ENCODE measurements at places on chromosomes 5 and 9.

- no peak for DNase-seq
These were observed 317.8 kb upstream of the ADCY2 start for GRCh38 chr5:7078101-7078500.

GRCh38 chr9:8817335-8817734, 1017.8 kb upstream of the DMAC1 start:
- no peak for DNase-seq

GRCh38 chr9:107584186-107584585, 94.6 kb upstream of the KLF4 start:
- no peak for DNase-seq

DNA sequence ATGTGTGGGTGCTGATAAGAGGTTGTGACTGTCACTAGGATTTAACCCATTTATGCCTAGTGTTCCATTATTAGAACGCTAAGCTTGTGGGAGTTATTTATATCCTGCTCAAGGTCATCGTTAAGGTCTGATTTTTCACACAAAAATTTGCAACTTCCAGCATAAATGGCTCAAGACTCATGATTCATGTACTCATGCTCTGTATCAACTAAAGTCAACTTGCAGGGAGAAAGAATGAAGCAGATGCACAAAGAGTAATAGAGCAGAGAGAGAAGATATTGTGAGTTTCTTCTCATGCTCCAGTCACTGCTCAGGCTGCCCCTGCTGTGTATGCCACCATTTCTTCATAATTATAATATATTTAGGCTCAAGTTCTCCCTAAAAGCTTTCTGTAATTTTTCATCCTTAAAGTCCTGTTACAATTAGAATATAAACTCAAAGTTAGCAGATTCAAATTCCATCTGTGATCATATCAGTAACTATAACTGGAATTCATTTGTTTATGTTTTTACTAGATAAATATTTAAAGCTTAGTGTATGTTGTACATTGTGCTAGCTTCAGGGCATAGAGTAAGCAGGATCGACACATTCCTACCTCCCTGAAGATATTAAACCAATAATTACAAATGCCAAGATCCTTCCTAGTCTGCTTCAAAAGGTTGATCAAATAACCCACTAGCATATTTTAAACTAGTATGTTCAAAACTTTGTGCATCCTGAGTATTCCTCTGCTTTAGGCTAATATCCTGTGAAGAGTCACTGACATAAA, 136.7 kb downstream of the NUDT12 start:
- DNase-seq: no peak

DNA sequence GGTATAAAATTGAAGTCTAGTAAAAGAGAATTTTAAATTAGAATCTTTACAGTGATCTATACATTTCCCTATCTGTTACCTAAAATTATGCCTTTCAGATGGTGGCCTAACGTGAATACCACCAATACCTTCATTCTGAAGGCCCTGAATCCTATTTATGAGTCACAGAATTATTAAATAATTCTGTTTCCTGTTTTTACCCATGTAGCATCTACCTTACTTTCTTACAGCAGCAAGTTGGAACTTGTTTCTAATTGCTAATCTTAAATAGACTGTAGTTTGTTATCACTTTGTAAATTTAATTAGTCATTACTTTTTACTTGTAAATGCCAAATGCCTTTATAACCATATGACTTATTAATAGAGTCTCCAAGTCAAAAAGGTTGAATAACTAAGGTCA, 135.0 kb downstream of the PDE4D start:
- no peak for DNase-seq

DNA sequence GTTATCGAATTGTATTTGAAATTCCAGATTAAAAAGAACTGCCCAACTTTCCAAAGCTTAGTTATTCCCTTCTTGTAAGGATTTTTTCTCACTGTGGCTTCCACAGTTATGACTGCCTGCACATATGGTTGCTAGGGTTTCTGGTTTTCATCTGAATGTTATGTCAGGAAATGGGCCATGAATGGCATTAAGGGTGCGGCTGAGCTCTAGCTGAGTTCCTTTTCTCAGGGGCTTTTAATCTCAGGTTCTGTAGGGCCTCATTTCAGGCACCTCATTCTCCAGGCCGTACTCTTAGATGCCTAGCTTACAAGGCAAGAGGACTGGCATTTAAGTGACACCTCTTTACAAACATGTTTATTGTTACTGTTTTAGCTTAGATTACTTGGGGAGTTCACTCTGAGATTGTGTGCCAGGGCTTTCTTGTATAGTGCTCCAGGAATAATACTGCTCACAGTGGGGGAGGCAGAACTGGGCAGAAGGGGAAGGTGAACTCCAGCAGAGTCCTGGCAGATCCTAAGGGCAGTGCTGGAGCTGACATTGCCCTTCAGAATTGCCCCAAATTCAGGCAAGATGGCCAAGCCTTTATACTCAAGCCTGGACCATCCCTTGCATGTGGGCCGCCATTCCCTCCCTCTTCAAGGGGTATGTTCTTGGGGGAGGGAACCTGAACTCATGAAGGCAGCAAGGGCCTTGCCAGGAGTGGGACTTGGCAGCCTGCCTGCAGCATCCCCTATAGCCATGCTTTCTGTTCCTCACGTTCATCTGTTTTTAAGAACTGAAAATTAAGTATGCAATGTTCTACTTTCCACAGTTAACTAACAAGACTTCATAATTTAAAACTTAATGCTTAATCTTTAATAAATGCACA, 111.5 kb downstream of the KDM4C start:
- no peak for DNase-seq

DNA sequence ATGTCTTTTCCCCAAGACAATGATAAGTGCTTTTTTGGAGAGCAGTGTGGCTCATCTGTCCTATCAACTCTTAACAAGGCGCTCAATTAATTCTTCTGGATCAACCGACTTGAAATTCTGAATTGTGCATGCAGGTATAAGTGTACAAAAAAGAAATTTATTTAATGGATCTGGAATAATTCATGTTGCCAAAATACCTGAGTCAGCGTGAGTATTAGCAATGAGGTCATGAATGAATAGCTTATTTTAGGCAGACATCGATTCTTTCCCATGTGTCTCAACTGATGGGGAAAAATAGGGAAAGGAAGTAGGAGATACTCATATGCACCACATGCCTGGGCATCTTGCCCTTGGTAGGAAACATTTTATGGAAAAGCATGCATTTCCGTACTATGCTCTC, 68.0 kb downstream of the C6 start:
- no peak for DNase-seq

- DNase-seq: no peak
These were observed 53.9 kb upstream of the UBAC1 start for GRCh38 chr9:136014924-136015633.

- DNase-seq: no peak
These were observed 170.4 kb upstream of the KCNN2 start for GRCh38 chr5:114191441-114191840.

DNA sequence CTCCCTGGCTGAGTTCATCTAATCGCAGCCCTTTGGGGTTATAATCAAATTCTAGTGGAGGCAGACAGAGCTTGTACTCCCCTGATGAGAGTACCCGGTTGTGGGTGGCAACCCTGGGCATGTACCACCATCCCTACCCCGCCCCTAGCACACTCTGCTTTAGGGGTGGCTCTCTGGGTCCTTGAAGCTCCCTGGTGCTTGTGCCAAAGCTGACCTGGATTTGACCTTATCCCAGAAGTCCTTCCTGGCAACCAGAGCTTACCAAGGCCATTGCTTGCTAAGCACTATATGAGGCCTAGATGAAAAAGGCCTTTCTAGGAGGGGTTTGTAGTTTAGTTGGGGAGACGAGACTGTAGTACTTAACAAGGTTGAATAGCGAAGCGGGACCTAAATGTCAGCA, 72.2 kb downstream of the RGS3 start:
- DNase-seq: no peak

- no peak for DNase-seq
These were observed 159.6 kb upstream of the TBCA start for GRCh38 chr5:77935506-77936364.

- DNase-seq: no peak
These were observed 26.4 kb upstream of the EXOC3 start for GRCh38 chr5:416636-416960.

GRCh38 chr9:97906236-97906831, 16.0 kb downstream of the TRMO start:
- no peak for DNase-seq

GRCh38 chr9:72313507-72313906, 51.5 kb downstream of the ZFAND5 start:
- no peak for DNase-seq

DNA sequence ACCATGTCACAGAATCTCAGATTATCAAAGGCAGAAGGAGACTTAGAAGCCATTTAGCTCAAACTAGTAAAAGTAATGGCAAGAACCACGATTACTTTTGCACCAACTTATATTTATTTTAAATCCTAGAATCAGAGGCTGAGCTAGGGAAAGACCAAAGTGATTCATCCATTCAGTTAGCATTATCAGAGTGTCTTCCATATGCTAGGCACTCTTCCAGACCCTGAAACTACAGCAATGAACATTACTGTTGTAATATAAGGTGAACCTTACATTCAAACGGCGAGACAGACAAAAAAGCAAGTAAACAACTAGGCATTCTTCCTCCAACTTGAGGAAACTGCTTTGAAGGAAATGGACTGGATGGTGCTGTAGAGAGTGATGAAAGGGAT, 7.9 kb downstream of the PDE6A start:
- DNase-seq: no peak

- DNase-seq: no peak
These were observed 346.5 kb downstream of the NFIB start for GRCh38 chr9:13967438-13967837.

GRCh38 chr9:15403155-15403554, 19.5 kb upstream of the SNAPC3 start:
- DNase-seq: no peak

GRCh38 chr5:14142827-14143545, at the start of gene TRIO:
Gene TRIO (plus strand): TSS chr5:14143342. CDS start chr5:14143726, 384 bp downstream.
- DNase-seq: peak; percentile 24

GRCh38 chr9:7960320-7961050, 160.9 kb upstream of the DMAC1 start:
- no peak for DNase-seq

DNA sequence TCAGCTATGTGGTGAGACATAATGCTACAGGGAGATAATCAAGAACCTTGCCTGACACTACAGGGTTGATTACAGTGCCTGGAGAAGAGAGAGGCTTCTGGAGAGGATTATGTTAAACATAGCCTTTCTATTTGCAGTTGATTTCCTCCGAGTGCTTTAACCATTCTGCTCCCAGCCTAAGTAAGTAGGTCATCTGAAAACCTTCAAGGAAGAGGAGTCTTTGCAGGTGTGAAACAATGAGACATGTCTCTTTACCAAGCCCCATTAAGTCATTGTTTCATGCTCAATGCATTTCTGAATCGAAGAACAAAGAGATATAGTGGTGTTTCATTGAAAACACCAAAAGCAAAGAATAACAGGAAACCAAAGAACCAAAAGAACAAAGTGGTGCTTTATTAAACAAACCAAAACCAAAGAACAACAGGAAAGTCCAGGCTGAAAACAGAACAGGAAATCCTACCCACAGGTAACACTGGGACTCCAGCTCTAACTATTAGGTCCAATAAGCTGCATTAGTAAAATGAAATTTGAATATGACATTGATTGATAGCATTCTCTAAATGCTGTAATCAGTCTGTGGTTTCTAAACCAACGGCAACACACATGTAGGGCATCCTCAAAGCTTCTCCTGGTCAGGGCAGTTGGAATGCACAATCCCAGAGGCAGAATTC, 113.3 kb upstream of the SPATA31D4 start:
- peak; percentile 59 for DNase-seq

DNA sequence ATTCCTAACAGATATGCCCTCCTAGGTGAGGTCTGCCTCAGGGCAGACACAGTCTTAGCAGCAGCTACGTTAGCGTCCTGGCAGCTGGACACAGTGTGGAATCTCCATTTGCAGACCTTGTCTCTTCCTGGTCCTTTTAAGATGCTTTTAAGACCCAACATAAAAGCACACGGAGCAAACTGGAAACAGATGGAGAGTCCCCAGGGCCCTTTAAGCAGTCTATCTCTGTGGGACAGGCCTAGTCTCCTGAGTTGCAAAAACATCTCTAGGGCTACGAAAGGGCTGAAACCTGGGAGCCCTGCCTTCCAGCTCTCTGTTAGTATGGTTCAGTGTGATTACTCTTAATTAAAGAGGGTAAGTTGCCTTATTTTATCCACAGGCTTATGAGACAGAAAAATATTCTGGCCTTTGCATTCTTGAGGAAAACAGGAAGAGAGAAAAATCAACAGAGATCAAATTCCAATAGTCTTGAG, 66.0 kb upstream of the GNA14 start:
- DNase-seq: no peak

GRCh38 chr5:135335031-135335828, 63.8 kb downstream of the MACROH2A1 start:
- DNase-seq: no peak

GRCh38 chr9:128428644-128429512, 8.2 kb downstream of the CERCAM start:
- no peak for DNase-seq

DNA sequence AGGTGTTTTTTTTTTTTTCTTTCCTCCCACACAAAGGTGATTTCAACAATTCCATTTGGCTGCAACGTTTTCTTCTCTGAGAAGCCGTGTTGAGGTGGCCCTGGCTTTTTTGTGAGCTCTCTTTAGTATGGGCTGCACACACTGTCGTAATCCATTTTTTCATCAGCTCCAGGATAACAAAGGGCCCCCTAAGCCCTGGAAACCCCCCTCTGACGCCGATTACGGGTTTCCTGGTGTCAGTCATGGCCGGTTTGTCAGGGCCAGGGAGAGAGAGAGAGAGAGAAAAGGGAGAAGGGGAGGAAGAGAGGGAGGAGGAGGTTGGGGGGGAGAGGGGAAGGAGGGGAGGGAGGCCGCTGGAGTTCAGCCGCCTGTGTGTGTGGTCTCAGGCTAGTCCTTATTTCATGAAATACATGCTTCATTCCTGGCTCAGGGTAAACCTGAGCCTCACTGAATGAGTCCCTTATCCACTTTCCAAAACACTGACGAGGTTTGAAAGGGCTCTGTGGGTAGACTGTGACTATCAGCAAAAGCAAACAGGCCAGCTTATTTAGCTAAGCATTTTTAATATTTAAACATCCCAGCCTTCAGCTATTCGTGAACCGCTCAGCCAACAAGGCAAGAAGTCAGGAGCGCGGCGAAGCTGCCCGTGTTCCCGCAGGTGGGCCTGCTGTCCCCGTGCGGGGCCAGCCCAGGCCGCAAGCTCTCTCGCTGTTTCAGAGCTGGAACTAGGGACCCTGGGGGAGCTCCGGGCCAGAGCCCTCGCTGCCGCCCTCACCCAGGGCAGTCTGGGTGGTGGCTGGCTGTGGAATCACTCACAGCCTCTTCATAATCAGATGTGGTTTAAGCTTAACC, 172.8 kb downstream of the ERCC6L2 start:
- no peak for DNase-seq

DNA sequence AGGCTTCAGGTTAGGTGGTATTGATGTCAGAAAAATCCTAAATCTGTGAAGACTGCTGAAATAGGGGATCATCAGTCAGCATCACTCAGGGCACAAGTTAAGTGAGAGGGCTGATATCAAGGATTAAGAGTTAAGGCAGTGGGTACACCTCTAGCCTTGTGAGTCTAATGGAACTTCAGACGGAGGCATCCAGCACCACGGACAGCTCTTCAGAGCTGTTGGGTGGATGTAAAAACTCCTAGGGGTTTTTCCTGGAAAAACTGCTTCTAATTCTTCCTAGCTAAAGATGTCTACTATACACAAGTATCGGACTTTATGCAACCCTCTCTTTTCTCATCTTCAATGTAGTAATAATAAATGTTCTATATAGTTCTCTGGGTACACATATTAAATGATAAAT, 165.9 kb downstream of the SH3GL2 start:
- no peak for DNase-seq

- no peak for DNase-seq
These were observed 117.9 kb upstream of the FST start for GRCh38 chr5:53362521-53362941.
